ENCODE measurements at places on chromosomes 12 and 14.

- no peak for DNase-seq
Observed at GRCh38 chr12:106091446-106091820, 47.3 kb downstream of the NUAK1 start.

DNA sequence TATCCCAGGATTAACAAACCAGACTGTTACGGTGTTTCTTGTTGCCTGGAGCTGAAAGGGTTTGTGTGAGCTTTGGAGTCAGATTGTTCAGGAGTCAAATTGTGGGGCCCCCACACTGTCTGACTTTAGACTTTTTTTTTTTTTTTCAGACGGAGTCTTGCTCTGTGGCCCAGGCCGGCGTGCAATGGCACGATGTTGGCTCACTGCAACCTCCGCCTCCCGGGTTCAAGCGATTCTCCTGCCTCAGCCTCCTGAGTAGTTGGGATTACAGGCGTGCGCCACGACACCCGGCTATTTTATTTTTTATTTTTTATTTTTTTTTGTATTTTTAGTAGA, 847 bp downstream of the TSFM start:
- DNase-seq: no peak

DNA sequence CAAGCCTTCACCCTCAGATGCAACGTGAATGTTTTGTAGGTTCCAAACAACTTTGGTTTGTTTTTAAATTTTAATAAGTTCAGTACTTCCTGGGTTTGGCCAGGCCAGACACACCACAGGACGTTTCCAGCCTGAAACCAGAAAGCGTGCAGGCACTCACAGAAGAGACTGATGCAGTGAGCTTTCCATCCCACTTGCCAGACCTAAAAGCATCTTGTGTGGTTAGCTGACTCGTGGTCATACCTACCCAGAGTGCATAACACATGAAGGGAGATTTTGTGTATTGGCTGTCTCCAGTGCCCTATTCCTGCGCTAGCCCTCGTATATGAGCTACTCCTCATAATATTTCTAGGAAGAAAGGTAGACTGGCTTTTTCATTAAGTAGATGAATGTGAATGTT, 297.3 kb upstream of the FAR2 start:
- no peak for DNase-seq

- DNase-seq: no peak
Observed at GRCh38 chr14:91503000-91503504, 7.1 kb downstream of the PPP4R3A start.

DNA sequence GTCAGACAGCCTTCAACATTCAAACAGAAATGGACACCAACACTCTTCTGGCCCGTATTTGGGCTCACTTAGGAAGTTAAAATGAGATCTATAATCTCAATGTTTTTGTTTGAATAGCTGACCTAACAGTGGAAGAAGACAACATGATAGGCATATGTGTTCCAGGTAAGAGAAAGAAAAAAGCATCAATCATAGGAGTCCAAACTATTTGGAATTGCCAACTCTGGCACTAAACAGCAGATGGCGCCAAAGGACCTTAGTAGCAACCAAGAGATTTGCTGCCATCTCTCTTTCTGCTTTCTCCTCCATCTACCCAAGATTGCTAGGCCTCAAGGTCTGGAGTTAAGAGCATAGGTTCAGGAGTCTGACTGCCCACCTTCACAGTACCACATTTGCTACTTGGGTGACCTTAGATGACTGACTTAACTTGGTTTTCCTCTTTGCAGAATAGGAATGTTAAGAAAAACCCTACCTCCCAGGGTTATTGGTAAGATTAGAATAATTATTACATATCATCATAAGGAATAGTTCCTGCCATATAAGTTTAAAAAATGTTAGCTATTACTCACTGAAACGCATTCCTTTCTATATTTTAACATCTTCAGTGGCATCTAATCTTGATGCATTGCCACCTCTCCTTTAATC, 30.2 kb downstream of the PEX5 start:
- peak; percentile 68 for DNase-seq

DNA sequence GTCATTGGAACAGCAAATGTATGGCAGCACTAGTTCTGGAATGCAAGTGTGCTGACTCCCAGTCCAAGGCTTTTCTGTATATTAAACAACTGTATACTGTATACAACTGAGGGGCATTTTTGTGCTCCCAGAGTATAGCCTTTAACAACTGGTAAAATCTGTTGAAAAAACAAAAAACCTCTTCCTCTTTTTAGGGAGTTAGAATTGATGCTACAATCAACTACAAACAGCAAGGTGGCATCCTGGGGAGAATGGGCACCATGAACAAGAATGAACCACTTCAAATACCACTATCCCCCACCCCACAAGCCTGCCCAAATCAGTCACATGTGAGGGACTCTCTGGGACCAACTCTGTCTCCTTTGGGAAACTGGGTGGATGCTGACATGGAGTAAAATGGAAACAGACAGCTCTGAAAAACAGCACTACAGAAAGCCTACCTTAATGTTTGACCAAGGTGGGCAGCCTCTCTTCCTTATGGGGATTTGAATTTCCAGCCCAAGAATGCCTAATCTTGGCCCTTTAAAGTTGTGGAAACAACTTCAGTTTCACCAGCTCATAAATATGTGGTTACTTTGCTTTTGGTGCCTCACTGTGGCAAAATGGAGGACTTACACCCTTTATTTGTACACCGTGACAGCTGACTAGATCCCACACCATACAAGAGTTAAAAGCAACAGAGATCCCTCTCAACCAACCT, 7.5 kb downstream of the VTI1B start:
- DNase-seq: no peak

- DNase-seq: no peak
Observed at GRCh38 chr14:31207287-31207754, 272 bp downstream of the HECTD1 start.

GRCh38 chr14:103483600-103483999, 39.0 kb downstream of the CKB start:
- DNase-seq: no peak

DNA sequence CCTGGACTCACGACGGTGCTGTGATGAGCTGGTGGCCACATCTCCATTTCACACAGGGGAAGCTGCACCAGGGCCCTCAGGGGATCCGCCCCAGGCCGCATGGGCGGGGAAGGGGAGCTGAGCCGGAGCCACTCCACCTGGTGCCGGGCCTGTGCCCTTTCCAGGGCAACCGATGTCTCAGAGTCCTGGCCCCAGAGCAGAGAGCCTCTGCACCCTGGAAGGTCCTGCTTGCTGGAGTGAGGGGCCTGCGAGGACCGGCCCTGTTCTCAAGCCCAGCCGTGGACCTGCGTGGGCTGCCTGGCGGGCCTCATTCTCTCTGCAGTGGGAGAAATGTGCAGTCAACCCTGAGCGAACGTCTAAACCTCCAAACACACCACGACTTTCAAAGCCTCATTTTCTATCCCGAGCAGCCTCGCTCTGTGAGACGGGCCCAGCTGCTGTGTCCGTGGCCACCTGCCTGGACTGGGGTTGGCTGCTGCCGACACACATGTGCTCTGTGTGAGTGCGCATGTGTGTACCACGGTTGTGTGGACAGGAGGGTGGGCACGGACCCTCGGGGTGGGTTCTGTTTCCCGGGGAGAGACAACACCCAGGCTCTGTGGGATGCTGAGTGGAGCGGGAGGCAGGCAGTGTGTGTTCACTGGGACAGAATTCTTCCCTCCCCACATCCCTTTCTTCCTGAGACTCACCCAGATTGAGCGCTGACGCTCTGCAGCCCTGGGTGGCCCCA, 163.5 kb downstream of the KIF26A start:
- DNase-seq: no peak

- no peak for DNase-seq
Observed at GRCh38 chr12:132030367-132031038, 80.8 kb downstream of the EP400 start.

DNA sequence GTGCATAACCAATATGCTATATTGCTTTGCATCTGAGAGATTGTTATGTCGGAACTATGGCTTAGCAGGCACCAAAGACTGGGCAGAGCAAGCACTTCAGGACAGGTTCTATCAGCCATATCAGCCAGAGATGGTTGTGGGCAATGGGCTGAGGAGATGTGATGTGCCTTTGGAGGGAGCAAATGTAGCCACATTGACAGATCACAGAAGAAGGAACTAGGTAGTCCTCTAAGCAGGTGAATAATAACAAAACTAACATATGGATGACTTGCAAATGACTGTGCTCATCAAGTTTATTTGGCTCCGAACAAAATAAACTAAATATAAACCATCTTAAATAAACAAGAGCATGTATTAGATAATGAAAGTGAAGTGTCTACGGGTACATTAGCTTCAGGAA, 291.7 kb downstream of the RMST start:
- no peak for DNase-seq

GRCh38 chr12:99706736-99707473, 59.4 kb downstream of the GARIN6 start:
- no peak for DNase-seq

DNA sequence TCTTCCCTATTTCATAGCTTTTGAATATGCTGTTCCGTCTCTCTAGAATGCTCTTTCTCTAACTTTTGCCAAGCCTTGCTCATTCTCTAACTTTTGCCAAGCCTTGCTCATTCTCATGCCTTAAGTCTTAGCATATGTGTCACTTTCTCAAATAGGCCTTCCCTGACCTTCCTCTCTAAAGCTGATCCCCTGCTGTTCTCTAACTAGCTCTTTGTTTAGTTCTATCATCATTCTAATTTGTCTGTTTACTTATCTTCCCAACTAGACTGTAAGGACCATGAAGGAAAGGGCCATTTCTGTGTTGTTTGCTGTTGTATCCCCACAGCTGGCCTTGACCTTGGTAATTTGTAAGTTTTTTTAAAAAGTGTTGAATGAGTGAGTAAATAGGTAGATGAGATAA, 71.1 kb downstream of the ZNF641 start:
- no peak for DNase-seq

GRCh38 chr12:19694627-19695026, 255.3 kb downstream of the AEBP2 start:
- DNase-seq: no peak

DNA sequence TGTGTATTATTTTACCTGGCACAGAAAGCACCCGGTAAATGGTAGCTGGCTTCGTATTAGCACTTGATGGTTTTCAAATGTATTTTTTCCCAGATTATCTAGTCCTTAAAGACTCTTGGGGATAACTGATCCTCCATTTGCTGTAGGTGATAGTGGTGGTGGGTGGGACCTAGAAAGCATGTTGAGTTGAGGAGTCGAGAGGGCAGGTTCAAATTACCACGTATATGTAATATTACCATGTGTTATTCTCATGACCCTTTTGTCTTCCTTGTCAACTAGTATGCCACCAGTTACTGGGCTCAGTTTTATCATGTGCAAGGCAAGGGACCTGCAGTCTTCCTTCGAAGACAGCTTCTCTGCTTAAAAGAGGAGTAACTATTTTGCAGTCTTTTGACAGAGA, 1.8 kb downstream of the GLRX5 start:
- DNase-seq: no peak

DNA sequence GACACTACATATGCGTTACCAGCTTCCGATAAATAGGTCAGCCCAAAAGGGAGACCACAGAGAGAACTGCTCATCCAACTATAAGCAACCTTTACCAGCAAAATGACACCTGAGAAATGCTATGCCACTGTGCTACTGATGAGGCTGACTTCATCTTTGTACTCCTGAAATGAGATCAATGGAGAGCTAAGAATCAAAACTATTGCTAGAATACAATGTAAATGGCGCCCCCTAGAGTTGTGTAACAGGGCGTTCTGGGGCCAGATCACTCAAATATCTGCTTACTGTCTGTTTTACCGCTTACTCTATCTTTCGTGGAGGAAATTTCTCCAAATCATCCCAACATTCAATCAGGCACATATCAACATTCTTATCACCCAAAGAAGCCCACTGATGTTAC, 4.6 kb downstream of the ZNF384 start:
- DNase-seq: peak; percentile 50

GRCh38 chr12:74689071-74689655, 151.5 kb downstream of the ATXN7L3B start:
- no peak for DNase-seq

DNA sequence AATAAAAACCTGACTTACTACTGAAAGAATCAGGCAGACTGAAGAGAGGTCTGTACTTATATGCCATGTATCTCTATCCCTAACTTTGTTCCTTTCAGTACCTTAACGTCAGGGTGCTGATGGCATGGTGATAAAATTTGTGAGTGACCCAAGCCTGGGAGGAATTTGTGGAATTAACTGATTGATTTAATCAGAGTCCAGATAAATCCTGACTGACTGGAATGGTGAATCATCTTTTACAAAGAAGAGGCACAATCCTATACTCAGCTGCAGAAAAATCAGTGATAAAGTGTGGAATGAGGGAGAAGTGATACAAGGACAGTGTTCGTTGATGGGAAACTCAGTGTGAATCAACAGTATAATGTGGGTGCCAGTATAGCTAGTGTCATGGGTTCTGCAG, 3.7 kb downstream of the TDG start:
- DNase-seq: no peak

DNA sequence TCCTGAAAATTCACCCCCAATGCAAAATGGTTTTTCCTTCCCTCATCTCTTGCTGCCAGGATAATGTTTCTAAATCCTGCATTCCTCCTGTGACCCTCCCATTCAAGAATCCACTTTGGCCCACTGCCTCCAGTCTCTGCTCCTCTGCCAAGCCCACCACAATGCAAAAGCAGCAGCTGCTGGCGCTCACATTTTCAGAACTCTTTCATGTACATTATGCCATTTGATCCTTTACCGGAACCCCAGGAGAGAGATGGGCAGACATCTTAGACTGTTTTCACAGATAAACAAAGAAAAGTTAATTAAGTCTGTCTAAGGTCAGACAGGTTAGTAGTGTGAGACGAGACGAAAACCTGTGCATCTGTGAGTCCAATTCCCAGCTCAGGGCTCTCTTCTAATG, 12.9 kb downstream of the LRIG3 start:
- no peak for DNase-seq

DNA sequence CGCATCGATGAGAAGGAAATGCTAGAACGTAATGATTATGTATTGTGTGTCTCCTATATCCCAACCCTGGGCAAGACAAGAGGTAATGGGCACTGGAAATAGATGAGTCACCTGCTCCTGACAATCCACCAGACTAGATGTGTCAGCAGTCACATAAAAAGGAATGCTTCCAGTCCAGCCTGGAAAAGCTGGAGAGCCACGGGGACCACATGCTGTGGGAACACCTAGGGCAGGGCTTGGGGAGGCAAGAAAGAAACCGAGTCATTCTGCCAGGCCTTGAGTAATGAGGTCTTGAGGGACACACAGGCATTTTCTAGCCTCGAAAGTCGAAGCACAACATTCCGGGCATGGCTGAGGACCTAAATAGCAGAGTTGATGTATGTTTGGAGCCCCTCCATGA, 716.7 kb upstream of the TMEM132C start:
- no peak for DNase-seq

DNA sequence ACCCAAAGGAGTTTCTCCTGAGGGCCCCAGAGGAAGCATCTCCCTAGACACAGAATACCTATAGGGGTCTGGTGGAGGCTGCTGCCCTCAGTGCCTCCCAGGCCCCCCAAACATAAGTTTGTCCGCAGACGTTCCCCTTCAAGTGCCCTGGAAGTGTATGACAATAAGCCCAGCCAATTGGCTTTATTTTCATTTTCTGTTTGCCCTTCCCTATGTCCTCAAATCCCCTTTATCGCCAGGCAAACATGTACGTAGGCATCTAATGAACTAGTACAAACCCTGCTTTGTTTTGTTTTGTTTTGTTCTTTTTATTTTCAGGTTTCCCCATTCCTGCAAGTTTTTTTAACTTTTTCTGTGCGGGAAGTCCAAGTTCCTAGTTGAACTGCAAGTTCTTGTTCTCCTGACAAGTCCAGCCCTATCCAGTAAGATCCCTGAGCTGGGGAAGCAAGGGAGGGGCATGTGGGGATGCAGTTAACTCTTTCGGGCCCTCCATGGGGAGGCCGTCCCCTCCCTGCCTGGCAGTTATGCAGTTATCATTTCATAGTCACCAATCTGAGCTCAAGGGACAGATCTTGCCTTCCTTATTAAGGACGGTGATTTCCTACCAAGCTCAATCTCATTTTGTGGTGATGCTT, 141.9 kb downstream of the KCNA5 start:
- DNase-seq: no peak

Data from stimulated activated CD4-positive, alpha-beta T cell treated with anti-CD3 and anti-CD28 coated beads, Interleukin-1b, Interleukin-23, amount 100 ng/mL, for 48 hours (primary cell).